GM13977 (cell line): ENCODE measurements at places on chromosomes 7 and 10.
A peak's percentile ranks its signal among the peaks of the same experiment; 100 is the strongest.

GRCh38 chr7:92997152-92997551 is 120.6 kb downstream of the SAMD9 start:
- DNase-seq, result no peak

DNA sequence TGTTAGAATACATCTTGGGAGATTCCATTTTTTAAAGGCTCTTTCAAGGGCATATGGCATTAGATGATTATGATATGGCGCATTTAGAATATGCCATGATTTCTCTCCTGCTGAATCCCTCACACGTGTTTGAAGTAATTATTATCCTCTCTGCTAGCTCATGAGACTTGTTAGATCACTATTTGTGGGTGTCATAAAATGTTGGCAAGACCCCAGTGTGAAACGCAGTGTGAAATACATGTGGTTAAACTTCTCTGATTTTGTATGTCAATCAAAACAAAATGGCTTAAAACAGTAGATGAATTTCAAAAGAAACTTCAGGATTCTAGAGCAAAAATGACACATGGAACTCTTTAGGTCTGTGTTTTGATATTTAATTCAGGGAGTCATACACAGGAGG is 560.8 kb downstream of the AUTS2 start:
- no peak for DNase-seq

GRCh38 chr7:126727930-126728391 is 524.8 kb downstream of the GRM8 start:
- no peak for DNase-seq

DNA sequence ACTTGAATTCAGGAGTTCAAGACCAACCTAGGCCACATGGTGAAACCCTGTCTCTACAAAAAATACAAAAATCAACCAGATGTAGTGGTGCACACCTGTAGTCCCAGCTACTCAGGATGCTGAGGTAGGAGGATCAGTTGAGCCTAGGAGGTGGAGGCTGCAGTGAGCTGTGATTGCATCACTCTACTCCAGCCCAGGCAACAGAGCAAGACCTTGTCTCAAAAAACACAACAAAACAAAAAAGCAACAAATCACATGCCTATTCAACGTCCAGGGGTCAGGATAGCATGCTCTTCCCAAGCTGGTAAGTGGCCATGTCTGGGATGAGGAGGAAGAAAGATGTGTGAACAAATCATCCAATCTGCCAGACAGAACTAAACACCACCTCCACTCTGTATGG is 6.2 kb upstream of the RADIL start:
- DNase-seq, result no peak

GRCh38 chr7:107614425-107614824 is 34.4 kb downstream of the BCAP29 start:
- no peak for DNase-seq

- no peak for DNase-seq
These were observed 129.5 kb downstream of the PTPN20 start for GRCh38 chr10:47040681-47041080.

GRCh38 chr10:125264091-125264490 is 103.7 kb upstream of the CTBP2 start:
- DNase-seq, result no peak

DNA sequence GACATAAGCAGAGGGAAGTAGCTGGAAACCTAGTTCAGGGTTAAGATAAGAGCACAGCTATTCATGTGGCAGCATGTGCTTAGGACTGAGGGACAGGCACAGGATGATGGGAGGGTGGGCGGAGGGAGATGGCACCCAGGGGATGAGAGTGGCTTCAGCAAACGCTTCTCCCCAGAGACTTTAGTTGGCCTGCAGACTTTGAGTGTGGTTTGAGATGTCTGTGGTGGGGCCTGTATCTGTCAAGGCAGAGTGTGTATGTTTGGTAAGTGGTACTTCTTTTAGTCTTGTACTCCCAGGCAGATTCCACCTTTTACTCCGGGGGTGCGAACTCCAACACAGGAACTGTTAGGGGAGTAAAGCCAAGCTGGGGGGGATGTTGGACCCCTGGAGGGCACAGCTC is 88.9 kb downstream of the WDFY4 start:
- DNase-seq, result no peak

GRCh38 chr10:126734015-126734414 is 63.5 kb upstream of the C10orf90 start:
- DNase-seq, result no peak

DNA sequence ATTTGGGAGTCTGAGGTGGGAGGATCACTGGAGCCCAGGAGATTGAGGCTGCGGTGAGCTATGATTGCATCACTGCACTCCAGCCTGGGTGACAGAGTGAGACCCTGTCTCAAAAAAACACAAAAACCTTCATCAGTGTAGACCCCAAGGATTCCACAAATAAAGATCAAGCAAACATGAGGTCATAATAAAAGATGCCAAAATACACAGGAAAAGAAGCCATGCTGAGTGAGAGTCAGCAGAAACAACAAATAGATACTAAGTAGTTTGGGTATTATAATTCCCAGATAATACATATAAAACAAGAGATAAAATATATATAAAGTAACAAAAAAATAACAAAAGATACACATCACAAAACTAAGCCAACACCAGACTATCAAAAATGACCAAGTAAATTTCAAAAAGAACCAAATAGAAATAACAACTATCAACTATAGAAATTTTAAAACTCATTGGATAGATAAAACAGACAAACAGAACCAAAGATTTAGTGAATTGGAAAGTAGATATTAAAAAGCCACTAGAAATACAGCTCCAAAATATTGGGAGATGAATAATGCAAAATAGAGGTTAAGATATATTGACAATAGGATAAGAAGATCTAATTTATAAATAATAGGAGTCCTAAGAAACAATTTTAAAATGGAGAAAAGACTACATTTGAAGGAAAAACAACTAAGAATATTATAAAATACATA is 48.9 kb upstream of the FHIP2A start:
- DNase-seq, result no peak

DNA sequence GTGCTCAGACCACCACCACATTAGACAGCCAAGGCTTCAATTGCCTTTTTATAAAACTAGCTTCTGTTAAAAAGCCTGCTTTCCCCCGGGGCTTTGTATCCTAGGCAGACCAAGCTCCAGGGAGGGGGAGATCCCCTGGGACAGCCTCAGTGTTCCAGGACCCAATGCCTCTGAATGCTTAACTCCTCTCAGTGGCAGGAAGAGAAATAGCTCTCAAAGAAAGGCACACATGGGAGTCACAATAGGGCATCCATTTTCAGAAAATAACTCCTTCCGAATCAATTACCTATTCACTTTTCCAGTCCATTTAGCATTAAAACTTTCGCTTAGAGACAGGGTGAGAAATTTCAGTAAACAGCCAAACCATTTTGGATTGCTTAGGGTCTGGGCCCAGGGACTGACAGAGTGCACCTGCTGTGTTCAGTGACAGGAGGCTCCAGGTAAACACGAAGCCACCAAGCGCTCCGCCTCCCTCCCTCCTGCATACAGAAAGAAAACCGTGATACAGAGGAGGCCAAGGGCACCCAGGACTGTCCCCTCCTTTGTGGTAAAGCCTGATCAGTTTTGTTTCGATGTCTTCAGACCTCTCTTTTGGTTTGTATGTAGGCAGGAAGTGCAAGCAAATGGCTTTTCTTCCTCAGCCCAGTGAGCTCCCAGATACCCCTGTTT is 599.7 kb downstream of the KCNMA1 start:
- no peak for DNase-seq

DNA sequence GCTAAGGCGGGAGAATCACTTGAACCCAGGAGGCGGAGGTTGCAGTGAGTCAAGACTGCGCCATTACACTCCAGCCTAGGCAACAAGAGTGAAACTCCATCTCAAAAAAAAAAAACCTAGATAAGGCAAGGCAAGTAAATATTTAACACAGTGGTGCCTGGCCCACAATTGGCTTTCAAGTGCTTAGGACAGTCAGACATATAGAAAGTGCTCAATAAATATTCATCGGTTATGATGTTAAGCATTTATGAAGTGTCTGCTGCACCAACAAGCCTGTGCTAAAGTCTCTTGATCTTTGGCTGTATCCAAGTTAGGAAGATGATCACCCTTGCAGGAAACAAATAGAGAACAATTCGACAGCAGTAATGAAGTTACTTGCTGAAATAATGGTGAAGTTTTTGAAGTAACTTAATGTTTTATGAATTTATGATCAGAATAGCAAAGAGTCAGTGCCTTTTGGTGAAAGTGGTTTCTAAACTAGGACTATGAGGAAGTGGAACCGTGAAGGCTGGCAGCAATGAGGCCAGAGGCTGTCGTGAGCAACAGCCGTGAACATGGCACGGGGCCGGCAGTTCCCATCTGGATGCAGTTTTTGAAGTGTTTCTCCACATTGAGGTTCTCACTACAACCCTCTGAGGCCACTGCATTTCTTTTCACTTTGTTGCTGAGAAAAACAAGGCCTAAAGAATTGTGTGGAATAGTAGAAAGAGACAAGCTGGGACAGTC is 48.1 kb upstream of the GATA3 start:
- DNase-seq, result no peak

DNA sequence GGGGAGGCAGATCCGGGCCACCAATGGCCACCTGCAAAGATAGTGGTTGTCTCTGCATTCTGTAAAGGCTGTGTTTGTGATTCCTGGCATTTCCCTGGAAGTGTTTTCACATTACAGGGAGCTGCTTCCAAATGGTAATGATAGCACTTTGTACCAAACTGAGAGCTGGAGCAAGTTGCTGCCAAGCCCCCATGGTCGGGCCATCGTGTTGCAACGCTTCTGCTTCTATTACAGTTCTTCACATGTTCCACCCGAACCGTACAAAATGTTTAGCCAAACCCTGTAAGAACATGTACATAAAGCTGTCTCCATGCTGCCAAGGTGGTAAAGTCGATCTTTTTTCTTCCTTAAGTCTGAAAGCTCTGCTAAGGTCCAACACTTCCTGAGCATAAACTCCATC is 397.7 kb upstream of the NFE2L3 start:
- no peak for DNase-seq

DNA sequence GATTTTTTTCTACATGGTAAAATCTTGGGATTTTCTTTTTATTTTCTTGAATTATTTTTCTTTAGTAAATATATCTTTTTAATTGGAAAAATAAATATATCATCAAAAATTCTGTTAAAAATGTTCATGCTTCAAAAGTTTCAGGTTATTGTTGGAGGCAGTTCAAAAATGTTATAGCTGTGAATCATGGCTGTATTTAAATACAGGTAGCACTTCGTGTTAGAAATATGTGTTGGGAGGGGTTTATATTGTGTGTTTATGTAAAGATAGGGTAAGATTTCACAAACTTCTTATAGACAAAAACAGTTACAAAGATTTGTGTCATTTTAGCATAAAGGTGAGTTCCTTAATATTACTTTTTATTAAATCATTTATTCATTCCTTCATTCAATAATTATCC is 60.4 kb downstream of the HDAC9 start:
- no peak for DNase-seq

DNA sequence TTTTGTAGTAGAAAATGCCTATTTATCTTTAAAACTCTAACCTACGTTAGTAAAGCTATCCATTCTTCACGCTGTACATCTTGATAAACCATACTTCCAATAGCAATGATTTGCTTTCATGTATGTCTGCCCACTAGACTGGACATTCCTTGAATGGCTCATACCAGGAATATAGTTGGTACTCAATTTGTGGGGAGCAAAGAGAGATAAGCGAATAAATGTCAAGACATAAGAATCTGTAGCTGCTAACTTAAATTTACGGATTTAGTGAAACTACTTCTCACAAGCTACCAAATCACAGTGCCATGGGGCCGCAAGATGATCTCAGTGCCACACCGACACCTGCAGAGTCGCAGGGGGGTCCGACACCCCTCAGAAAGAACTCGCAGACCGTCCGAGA is 763 bp upstream of the RALA start:
- no peak for DNase-seq

DNA sequence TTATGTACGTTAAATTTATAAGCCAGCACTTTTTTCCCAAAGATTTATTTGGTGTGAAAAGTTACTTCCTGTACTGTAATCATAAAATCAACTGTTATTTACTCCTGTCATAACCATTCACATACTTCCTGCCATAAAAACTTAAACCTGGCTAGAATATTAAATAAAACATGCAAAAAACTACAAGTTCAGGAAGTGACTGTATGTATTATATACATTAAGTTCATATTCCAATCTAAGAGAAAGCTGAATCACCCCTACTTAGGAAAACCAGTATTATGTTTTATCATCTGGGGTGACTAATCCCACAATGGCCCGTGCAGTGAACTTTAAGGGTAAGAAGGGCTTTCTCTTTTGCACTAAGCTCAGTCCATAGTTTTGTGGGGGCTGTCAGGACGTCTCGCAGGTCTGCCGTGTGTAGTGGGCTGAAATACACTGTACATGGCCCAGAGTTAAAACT is 183.7 kb upstream of the KLF14 start:
- no peak for DNase-seq

- DNase-seq, result peak; percentile 49
These were observed 156.4 kb downstream of the PRPF18 start for GRCh38 chr10:13743101-13743693.

GRCh38 chr7:30970074-30970473 is 6.3 kb downstream of the GHRHR start:
- DNase-seq, result no peak

GRCh38 chr10:75396631-75397495 is 4.7 kb downstream of the ZNF503 start:
- DNase-seq, result peak; percentile 45

DNA sequence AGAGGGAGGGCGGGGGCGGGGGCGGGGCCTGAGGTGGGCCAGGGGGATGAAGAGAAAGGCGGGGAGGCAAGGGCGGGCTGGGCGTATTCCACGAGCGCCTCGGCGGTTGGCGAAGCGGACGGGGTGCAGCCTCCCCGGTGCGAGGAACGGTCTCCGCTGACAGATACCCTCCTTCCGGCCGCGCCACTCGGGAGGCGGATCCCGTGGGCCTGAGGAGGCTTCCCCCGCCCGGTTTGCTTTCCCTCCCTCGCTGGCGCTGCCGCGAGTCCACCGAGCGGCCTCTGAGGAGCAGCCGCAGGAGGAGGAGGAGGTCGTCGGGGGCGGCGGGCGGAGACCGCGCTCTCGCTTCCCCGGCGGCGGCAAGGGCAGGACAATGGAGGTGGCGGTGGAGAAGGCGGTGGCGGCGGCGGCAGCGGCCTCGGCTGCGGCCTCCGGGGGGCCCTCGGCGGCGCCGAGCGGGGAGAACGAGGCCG is at the start of gene TRIM24:
TRIM24 (plus strand) TSS at position 84 of the 473 bp plus-strand sequence; CDS start at position 374, 290 bp downstream.
- no peak for DNase-seq

DNA sequence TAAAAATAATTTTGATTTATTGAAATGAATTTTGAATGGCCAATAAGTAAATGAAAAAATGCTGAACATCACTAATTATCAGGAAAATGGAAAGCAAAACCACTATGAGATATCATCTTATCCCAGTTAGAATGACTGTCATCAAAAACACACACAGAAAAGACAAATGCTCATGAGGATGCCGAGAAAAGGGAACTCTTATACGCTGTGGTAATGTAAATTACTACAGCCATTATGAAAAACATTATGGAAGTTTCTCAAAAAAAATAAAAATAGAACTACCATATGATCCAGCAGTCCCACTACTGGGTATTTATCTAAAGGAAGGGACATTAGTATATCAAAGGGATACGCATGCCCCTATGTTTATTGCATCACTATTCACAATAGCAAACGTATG is 15.8 kb downstream of the SCIN start:
- DNase-seq, result no peak

- DNase-seq, result no peak
These were observed 3.0 kb upstream of the GSAP start for GRCh38 chr7:77419102-77419501.
